Pulmonary artery endothelial cell (primary cell): ENCODE measurements at places on chromosomes 2 and 18. TPM values are rescaled to one million over a fixed set of nuclear protein-coding genes. Genes with fewer than 3 reads are reported as not detected.

DNA sequence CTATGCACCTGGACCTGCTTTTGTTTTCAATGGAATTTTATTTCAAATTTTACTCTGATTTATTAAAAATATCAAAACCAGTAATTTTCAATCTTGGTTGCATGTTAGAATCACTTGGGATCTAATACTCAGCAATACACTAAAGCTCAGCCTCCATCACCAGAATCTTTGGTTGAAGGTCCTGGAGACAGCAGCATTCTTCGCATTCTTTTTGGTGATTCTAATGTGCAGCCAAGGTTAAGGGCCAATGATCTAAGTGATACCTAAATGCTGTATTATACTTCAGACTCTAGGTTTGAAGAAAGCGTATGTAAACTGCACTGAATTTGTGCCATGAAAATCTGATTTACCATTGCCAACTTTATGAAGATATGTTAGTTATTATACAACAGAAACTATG, 493.1 kb downstream of the XIRP2 start:
- no peak for DNase-seq

DNA sequence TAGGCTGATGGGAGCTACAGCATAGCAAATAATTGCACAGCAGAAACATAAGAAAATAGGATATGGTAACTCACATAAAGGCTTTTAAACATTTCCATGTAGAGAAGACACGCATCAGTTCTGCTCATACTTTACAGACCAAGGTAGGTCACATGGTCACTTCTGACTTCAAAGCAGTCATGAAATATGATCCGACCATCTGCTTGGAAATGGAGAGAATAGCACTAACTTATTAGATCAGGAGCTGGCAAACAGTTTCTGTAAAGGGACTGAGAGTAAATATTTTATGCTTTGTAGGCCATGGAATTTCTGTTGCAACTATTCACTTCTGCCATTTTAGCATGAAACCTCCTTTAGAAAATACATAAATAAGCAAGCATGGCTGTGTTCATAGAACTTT, 936.6 kb upstream of the FANCL start:
- no peak for DNase-seq

DNA sequence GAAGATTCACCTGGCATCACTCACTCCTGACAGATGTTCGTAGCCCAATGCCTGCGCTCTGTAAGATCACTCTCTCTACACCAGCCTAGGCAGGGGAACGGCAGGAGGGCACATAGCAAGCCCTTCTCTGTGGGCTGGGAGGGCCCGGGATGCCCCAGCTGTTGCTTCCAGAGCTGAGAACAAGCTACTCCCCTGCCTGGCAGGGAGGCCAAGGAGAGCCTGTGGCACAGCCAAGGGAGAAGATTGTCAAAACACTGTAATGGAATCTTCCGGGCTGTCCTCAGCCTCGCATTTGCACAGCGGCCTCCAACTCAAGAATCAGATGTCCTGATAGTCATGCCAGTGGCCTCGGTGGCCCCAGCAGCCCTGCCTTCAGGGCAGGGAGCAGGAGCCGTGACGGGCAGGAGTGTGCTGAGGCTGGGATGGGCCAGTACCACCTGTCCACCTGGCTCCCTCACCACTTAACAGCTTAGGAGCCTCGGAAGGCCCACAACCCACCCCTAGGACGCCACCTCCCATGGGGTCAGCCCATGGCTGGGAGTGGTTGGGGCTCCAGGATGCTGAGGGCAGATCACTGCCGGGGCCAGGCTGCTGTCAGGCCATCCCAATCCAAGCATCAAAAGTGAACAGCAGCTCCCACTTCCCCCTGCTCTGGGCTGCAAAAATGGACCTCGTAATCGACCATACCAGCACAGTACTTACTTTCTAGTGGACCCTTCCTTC, 21.9 kb upstream of the SLC35F6 start:
- no peak for DNase-seq

DNA sequence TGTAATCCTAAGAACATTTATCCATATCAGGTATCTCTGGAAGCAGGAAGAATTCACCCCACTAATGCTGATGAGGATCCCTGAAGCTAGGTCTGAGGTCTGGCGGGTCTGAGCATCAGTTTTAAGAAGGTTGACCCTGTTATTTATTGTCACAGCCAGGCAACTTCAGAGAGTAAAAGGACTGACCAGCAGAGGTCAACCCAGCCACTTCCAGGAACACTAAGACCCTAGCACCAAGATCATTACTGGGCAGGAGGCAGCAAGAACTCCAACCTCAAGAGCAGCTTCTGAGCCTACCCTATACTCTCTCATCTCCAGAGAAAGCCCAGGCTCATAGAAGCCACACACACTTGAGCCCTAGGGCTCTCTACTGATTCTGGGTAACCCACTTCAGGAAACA, 901.4 kb downstream of the DCDC2C start:
- no peak for DNase-seq

- DNase-seq = no peak
Measured at GRCh38 chr2:132977812-132978529, 308.0 kb upstream of the LYPD1 start.

GRCh38 chr2:150679456-150680120, 192.1 kb upstream of the RND3 start:
- no peak for DNase-seq

Gene MITD1
- total RNA-seq = 23.7 and 26.5 TPM in 2 replicates

Gene ZNF892
- total RNA-seq = 5.1 and 8.6 TPM in 2 replicates
